ENCODE measurements at places on chromosomes 4 and X.

- no peak for DNase-seq
Observed at GRCh38 chr4:108249397-108249796, 80.7 kb upstream of the LEF1 start.

GRCh38 chrX:39601231-39602177, 496.3 kb downstream of the BCOR start:
- no peak for DNase-seq

DNA sequence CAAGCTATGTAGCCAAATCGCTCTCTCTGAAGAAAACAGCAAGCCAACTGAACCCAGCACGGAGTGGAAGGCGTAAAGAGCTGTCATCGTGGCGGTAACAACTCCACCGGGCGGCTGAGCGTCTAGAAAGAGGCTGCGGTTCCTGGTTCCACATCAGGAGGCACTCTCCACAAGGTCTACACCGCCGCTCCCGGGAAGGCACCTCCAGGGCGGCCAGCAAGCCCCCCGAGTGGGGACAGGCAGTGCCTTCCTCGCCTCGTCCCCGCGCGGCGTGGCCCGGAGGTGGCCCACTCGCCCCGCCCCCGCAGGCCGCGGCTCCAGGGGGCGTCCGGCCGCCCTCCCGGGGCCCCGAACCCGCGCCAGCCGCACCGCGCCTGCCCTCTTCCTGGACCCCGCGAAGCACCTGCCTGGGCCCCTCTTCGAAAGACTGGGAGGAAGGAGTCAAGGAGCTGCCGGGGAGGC, 755 bp downstream of the KLHL8 start:
- peak; percentile 44 for DNase-seq

GRCh38 chrX:150763810-150764209, 70.6 kb downstream of the MTMR1 start:
- DNase-seq, result no peak
